ENCODE measurements at places on chromosomes 2 and 18.

- DNase-seq = no peak
Measured at GRCh38 chr2:144630459-144631215, 110.7 kb upstream of the ZEB2 start.

DNA sequence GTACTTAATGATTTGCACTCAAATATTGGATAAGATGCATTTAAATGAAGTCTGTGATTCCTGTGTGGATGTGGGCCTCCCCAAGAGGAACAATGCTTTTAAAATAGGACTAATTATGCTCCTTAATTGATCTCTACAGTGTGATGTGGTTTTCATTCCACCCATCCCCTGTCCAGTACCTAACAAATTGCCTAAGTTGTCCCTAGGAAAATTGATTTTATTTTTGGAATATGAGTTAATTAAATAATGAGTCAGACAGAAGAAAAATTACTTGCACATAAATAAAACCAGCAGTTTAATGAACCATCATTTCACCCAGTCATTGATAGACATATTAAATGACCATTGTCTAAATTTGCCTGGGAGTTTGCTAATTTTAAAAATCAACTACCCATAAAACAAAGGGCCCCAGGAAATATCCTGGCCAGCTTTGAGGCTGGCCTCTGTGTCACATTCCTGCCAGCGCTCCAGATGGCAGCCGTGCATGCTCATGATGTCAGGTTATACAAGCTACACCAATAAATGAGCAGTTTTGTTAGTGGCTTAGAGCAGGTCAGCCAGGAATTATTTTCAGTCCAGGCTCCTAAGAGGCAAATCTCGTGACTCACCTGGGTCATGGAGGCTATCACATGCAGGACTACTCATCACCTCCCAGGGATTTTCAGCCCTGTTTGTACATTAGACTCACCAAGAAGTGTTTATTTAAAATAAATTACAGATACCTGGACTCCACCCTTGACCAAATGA lies 31.9 kb downstream of the ABHD3 start:
- DNase-seq = no peak

- peak; percentile 78 for DNase-seq
Measured at GRCh38 chr2:1854729-1855547, 110.6 kb upstream of the PXDN start.

GRCh38 chr2:134501476-134502091 lies 217.2 kb downstream of the TMEM163 start:
- DNase-seq = no peak

GRCh38 chr2:38539086-38539485 lies 63.6 kb downstream of the HNRNPLL start:
- no peak for DNase-seq

DNA sequence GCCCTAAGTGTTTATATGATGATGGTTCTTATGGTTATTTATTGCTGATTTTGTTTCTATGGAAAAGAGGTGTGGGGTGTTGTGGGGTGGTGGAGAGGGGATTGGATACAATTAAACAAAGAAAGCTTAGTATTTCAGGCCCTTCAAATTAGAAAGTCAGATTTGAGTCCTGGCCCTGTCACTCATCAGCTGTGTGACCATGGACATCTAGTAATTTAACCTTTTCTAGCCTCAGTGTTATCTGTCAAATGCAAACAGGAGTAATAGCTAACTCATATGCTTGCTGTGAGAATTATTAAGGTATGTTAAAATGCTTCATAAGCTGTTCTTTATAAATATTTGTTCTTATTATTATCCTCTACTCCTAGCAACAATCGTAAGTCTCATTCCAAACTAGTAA lies 2.1 kb upstream of the MEMO1 start:
- DNase-seq = no peak

- DNase-seq = no peak
Measured at GRCh38 chr2:64447317-64448040, 6.5 kb upstream of the LGALSL start.

DNA sequence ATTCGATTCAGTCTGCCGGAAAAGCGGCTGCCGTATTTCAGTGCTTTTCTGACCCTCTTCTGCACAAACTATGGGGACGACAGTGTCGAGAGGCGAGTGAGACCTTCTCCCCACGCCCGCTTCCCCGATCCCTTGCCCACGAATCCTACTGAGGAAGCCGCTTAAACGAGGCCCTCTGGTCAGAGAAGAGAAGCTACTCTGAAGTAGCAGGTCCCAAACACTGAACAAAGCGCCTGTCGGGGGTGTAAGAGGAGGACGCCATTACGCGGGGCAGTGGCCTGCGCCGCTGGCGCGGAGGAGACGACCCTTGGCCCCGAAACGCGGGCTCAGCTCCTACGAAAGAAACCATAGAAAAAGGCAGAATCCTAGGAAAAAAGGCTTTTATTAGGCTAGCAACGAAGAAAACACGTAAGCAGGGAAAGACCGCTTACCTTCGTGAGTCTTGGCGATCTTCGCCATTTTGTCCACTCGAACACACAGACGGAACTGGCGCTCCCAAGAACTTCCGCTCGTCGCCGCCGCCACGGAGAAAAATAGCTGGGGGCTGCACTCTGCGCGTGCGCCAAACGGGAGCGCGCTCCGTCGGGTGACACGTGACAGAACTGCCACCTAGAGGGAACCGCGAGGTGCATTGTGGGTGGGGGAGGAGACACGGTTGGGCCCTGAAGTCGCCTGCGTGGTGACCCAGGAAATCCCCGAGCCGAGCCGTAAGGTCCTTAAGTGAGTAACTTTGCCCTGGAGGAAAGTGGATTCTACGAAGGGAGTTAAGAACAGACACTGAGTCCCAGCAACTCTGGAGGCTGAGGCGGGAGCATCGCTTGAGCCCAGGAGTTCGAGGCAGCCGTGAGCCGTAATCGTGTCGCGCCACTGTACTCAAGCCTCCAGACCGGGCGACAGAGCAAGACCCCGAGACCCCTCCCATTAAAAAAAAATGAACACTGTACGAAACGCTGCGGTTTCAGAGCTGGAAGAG lies at the start of gene SF3B1:
TSS of gene SF3B1 (minus strand) at position 488 of the 973 bp plus-strand sequence. CDS start at position 459, 29 bp downstream.
- peak; percentile 99 for DNase-seq

DNA sequence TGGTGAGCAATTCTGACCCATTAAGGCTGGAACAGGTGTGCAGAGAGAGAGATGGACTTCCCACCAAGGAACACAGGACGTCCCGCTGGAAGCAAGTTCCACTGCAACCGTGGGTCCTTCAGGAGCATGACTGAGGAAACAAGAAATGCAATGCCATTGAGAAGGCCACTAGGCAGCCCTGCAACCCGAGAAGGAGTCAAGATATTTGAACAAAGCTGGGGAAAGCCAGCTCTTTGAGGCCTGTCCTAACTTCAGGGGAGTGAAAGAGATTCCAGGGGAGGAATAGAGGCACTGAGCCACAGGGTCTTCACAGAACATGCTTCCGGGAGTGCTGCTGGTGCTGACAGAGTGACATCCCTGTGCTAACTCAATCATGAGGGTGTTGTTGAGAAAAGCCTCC lies 153.8 kb upstream of the ZNF236 start:
- DNase-seq = no peak
